ENCODE measurements at places on chromosomes 12 and 14. TPM values are rescaled to one million over a fixed set of nuclear protein-coding genes. Genes with fewer than 3 reads are reported as not detected.

Gene POLE2
- 15.6 TPM for total RNA-seq

Gene PLEKHG3
- 43.5 TPM for total RNA-seq

Gene COL2A1
- total RNA-seq, result 0.15 TPM

Gene OR4K15
- total RNA-seq, result not detected

Gene NANOG
- total RNA-seq, result 0.23 TPM

Measured in lung (tissue), 17 donors.